ENCODE measurements at places on chromosomes 7 and 10. TPM values are rescaled to one million over a fixed set of nuclear protein-coding genes. Genes with fewer than 3 reads are reported as not detected.

The ITPRID1 gene
- total RNA-seq, result not detected

The ZNF804B gene
- not detected for total RNA-seq

The FAM180A gene
- total RNA-seq, result 3.4 TPM

The CYP3A4 gene
- 0.05 TPM for total RNA-seq

The NKX1-2 gene
- 0.02 TPM for total RNA-seq

The CPA5 gene
- total RNA-seq, result not detected

The ZNF727 gene
- not detected for total RNA-seq

The FOXP2 gene
- total RNA-seq, result not detected

The GLI3 gene
- 4.4 TPM for total RNA-seq

The SFRP4 gene
- total RNA-seq, result 0.27 TPM

The RAPGEF5 gene
- total RNA-seq, result 0.22 TPM

The PHYHIPL gene
- total RNA-seq, result not detected
